GM12864 (cell line): ENCODE measurements at places on chromosomes 4 and X.
A peak's percentile ranks its signal among the peaks of the same experiment; 100 is the strongest.

DNA sequence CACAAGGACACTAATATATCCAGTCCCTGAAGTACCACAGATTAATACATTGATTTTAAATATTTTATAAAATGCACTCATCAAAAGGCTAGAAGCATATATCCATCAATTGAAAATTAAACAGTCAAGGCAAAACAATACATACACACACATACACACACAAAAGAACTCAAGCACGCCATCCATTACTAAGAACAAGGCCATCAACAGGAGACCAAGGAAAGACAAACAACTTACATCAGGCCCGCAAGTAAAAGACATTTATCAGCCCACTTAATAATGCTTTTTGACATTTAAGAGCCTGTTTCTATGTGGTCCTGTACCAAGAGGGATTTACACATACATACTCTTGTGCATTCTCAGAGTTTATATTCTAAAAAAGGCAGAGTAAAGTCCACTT is 50.0 kb upstream of the ZNF827 start:
- no peak for DNase-seq

- no peak for DNase-seq
These were observed 80.3 kb upstream of the DCLK2 start for GRCh38 chr4:149997881-149998421.

- no peak for DNase-seq
These were observed 232.9 kb upstream of the ANKRD50 start for GRCh38 chr4:124945422-124945821.

GRCh38 chr4:107857741-107858140 is 33.0 kb downstream of the SGMS2 start:
- DNase-seq: no peak

- DNase-seq: no peak
These were observed 57.5 kb upstream of the WDR1 start for GRCh38 chr4:10173754-10174749.

DNA sequence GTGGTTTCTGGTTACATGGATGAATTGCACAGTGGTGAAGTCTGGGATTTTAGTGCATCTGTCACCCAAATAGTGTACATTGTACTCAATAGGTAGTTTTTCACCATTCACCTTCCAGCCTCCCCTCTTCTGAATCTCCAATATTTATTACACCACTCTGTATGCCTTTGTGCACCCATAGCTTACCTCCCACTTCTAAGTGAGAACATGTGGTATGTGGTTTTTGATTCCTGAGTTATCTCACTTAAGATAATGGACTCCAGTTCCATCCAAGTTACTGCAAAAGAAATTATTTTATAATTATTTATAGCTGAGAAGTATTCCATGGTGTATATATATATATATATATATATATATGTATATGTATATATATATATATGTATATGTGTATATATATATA is 155.8 kb downstream of the HHIP start:
- DNase-seq: no peak

DNA sequence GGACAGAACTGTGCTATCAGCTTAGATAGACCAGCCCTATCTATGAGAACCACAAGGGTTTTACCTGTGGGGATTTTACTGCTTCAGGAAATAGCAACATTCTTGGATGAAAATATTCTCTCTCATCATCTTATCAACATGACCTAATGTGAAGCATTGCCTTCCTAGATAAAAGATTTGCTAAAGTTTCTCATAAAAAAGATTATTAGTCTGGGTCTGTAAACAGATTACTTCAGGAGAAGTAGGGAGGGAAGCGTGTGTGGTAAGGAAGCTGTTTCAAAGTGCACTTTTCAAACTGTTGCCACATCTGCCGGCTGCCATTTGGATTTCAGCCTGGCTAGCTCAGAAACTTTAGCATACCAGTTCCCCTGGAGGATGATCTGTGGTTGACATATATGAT is at the start of gene NOX1:
NOX1 (minus strand) TSS at position 35 of the 400 bp plus-strand sequence. CDS start 220 bp downstream, outside the sequence.
- no peak for DNase-seq

DNA sequence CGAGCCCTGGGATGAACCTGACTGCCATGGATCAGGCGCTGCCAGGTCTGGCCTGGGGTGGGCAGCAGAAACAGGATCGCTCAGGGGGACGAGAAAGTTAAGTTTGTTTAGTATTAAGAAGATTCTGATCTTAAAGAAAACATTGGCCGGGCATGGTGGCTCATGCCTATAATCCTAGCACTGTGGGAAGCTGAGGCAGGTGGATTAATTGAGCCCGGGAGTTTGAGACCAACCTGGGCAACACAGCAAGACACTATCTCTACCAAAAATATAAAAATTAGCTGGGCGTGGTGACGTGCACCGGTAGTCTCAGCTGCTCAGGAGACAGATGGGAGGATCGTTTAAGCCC is 696 bp upstream of the FLNA start:
- DNase-seq: no peak

GRCh38 chr4:128538111-128538882 is 250.7 kb upstream of the PGRMC2 start:
- no peak for DNase-seq

DNA sequence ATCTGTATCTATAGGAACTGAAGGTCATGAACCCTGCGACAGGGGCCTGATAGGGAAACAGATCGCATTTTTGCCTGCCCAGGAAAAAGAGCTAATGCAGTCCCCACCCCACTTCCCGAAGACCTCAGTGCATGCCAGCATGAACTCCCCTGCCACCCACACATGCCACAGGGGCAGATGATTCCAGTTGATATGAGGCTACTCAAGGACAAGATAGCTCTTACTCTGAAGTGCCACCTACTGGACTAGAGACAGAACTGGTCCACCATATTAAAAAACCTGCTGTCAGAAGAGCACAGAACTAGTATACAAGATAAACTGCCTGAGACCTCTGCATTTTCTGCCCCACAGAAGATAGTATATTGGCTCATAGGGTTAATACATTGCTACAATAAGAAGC is 68.0 kb downstream of the YIPF7 start:
- DNase-seq: no peak

DNA sequence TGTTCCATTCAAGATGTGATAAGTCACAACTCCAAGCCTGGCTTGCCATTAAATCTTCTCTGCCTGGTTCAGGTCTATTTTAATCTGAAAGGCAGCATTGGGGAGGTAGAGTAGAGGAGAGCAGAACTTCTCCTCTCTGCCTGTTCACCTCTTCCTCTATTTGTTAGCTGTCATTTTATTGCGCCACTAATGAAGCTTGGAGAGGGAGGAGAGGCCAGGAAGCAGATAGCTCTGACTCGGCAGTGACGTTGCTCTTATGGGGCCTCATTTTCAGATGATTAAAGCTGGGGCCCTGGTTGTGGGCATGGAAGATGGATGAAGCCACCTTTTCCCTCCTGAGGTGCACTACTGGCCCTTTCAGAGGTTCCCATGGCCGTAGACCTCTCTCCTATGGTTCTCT is 207.3 kb downstream of the MID1IP1 start:
- no peak for DNase-seq

DNA sequence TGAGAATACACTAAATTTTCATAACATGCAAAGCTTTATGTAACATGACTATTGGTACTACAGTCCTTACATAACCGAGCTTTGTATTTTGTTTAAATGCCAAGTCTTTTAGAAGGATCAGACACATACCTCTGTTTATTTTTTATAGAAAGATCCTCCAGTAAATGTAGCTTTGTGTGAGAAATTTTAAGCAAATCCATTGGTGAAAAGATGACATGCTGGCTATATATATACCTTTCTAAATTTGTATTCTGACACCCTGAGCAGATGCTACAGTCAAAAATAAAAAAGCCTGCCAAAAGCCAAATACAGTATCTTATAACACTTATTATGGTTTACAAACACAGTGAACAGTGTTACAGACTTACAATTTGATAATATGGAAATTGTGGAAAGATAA is at the start of gene YIPF7:
YIPF7 (minus strand) TSS at position 201 of the 400 bp plus-strand sequence. CDS start 1,525 bp downstream, outside the sequence.
- no peak for DNase-seq

DNA sequence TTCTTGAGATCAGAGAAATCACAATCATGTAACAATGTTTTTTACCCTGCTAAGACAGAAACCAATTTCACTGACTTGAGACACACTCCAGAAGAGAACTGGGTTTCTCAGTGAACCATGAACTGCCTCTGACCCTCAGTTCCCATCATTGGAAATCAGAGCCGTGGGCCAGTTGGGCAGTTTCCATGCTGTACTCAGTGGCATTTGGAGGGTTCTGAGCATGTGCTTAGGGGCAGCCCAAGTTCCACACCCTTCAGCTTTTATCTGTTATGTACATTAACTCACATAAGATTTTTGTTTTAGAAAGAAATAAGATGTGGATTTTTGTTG is 77.9 kb downstream of the BTC start:
- no peak for DNase-seq

- DNase-seq: no peak
These were observed 10.6 kb downstream of the HGFAC start for GRCh38 chr4:3452376-3452775.

DNA sequence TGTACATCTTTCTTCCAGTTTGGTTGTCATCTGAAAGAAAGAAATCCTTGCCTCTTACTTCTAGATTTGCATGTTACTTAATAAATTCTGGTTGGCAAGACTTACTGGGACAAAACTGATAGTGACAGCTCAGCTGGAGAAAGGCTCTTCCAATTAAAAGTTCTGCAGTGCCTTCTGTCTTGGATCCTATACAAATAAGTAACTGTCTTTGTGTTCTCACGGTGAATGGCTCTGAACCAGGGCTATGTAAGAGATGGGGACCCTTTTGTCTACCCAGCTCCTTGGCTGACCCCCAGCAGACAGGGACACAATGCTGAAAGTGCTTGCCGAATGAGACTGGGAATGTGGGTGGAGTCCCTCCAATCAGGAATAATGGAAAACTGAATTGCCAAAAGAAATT is 89.5 kb downstream of the AASDH start:
- no peak for DNase-seq

DNA sequence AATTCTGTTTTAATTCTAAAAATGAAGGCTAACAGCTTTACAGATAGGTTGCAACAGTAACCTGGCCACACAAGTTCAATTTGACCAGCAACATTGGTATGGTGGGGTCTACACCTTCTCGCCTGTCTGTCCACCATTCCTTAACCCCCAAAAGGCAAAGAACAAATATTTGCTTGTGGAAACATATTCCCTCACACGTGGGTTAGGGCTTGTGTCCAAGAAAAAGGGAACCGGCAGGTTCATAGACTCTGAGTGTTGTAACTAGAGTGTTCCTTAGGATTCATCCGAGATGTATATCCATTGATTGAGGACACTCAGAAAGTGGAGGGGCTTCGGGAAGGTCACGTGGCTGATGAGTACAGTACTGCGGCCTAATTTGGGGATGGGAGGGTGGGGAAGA is 54.1 kb downstream of the C4orf51 start:
- no peak for DNase-seq

GRCh38 chr4:75371915-75372314 is 142.3 kb downstream of the RCHY1 start:
- no peak for DNase-seq

DNA sequence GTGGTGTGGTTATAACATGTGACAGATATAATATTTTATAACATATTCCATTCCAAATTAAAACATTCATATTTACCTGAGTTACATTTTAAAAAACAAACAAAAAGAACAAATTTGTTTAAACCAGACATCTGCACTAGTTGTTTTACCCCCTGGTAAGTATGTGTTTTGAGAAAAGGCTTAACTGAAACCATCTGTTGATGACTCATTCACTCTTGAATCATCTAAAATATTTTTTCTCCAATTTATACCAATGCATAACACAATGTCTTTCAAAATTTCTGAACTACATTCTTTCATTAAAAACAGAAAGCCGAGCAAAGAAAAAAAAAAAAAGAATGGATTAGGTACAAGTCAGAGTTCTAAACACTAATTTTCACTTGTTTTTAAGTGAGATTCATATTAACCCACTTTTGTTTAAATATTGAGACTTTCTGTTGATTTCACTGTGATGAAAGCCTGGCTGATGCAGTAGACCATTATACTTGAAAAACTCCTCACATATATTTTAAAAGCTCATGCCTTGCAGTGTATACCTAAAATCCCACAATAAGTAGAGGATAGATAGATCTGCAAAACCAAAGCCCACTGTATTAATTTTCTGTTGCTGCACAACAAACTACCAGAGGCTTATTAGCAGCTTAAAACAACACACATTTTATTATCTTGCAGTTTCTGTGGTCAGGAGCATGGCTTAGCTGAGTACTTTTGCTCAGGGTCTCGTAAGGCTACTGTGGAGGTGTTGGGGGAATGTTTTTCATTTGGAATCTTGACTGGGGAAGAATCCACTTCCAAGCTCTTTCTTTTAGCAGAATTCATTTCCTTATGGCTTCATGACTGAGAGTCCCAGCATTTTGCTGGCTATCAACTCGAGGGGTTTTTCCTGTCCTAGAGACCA is 221.5 kb downstream of the PCDH18 start:
- no peak for DNase-seq

DNA sequence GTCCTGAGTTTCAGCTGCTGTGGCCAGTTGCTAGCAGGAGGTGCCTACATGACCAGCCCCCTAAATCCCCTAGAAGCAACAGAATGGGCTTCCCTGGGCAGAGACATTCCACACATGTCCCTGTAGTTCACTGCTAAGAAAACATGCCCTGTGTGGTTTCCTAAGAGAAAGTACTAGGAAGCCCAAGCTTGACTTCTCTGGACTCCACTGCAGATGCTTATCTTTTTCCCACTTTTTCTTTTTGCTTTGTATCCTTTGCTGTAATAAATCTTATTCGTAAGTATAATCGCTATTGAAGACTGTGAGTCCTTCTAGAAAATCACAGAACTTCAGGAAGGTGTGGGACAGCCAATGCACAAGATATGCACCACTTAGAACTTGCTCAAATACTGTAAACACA is 15.6 kb downstream of the RPGR start:
- DNase-seq: no peak

- peak; percentile 13 for DNase-seq
These were observed 24.9 kb upstream of the CXXC4 start for GRCh38 chr4:104519588-104519987.

GRCh38 chrX:8089141-8089540 is 81.9 kb downstream of the VCX2 start:
- no peak for DNase-seq

- DNase-seq: no peak
These were observed 355.7 kb downstream of the HS3ST1 start for GRCh38 chr4:11072999-11073398.

GRCh38 chr4:181908168-181908567 is 335.0 kb upstream of the TENM3 start:
- no peak for DNase-seq

DNA sequence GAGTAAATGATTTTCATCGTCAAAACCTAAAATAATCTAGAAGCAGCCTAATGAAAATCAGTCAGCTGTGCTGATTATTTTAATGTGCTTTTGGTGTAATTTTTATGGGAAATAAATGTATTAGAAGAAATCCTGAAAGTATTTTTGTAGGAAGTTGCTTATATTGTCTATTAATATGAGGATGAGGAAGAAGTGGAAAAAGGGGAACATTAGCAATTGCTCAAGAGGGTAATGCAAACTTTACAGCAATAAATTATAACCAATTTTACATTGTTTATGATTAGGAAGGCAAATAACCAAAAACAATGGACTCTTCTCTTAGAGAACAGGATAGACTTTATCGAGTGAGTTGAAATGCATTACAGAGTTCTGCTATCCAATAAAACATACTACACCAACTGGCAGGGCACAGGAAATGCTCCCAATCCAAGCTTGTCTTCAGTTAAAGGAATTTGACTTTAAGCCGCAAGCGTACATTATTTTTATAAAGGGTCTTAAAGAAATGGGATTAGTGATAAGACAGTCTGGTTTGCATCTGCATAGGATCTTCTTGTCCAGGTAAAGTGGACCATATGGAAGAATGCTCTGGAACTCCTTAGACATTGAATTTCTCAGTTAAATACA is 374.8 kb downstream of the PDGFC start:
- DNase-seq: no peak
